ENCODE measurements at places on chromosomes 2 and 18. TPM values are rescaled to one million over a fixed set of nuclear protein-coding genes. Genes with fewer than 3 reads are reported as not detected.

- no peak overlapping the region for H3K27ac ChIP-seq
- no peaks in the 10 kb centered on the region for H3K36me3 ChIP-seq
- H3K4me3 ChIP-seq = no peak overlapping the region
- no peaks in the 10 kb centered on the region for H3K27me3 ChIP-seq
- H3K4me1 ChIP-seq = no peaks in the 10 kb centered on the region
- DNase-seq = no peak
These were observed 379.3 kb downstream of the SOX11 start for GRCh38 chr2:6071519-6071918.

DNA sequence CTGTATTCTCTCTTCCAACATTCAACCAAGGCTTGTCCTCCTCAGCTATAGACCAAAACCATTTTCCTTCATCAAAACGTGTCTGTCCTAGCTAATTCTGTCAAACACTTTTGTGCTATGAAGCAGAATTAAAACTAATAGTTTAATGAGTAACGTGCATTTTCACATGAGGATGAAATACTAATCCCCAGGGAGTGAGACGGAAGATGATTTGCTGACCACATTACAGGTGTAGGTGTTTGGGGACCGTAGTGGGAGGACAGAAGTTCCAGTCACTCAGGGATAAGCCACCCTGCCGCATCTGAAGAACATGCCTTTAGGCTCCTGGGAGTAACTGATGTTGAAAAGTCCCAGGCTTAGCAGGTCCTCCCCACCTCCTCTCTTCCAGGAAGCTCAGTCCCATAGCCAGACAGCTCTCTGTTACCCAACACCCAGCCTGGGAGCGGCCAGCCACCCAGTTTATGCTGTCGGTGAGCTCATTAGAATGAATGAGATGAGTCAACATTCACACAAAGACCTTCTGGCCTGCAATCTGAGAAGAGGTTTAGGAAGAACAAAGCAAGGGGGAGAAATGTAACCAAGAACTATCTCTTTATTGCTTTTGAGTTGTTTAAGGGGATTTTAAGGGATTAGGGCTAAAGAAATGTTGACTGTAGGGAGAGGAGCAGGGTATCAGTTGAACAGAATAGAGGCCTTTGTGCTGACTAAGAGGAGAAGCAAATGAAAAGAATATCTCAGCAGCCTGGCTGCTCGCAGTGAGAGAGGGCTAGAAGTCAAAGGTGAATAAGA, 122.5 kb downstream of the FOXI3 start:
- H3K36me3 ChIP-seq = no peaks in the 10 kb centered on the region
- no peaks in the 10 kb centered on the region for H3K4me1 ChIP-seq
- H3K27ac ChIP-seq = no peak overlapping the region
- DNase-seq = peak; percentile 49
- H3K27me3 ChIP-seq = no peaks in the 10 kb centered on the region
- no peak overlapping the region for H3K4me3 ChIP-seq

DNA sequence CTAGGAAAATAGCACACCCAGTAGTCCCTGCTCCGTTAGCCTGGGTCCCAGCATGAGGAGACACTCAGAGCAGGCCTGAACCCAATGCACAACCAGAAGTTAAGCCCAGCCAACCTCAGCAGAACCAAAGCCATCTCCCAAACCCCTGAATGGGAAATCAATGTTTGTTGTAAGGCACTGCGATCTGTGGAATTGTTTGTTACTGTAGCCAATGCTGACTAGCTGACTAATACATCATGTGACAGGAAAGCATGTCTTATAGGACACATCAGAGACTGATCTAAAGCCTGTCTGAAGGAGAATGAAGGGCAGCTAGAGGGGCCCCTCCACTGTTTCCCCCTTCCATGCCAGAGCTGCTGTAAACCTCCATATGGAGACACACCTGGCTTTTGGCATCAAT, 96.4 kb downstream of the MARCHF4 start:
- peaks cover 4% of the 10 kb centered on the region for H3K27me3 ChIP-seq
- H3K27ac ChIP-seq = no peak overlapping the region
- no peak overlapping the region for H3K4me3 ChIP-seq
- H3K36me3 ChIP-seq = no peaks in the 10 kb centered on the region

GRCh38 chr18:57807336-57808117, 4.4 kb upstream of the ATP8B1 start:
- H3K4me3 ChIP-seq = no peak overlapping the region
- no peak overlapping the region for H3K27ac ChIP-seq
- peaks cover 9% of the 10 kb centered on the region for H3K27me3 ChIP-seq
- H3K4me1 ChIP-seq = no peaks in the 10 kb centered on the region
- H3K36me3 ChIP-seq = no peaks in the 10 kb centered on the region
- no peak for DNase-seq

DNA sequence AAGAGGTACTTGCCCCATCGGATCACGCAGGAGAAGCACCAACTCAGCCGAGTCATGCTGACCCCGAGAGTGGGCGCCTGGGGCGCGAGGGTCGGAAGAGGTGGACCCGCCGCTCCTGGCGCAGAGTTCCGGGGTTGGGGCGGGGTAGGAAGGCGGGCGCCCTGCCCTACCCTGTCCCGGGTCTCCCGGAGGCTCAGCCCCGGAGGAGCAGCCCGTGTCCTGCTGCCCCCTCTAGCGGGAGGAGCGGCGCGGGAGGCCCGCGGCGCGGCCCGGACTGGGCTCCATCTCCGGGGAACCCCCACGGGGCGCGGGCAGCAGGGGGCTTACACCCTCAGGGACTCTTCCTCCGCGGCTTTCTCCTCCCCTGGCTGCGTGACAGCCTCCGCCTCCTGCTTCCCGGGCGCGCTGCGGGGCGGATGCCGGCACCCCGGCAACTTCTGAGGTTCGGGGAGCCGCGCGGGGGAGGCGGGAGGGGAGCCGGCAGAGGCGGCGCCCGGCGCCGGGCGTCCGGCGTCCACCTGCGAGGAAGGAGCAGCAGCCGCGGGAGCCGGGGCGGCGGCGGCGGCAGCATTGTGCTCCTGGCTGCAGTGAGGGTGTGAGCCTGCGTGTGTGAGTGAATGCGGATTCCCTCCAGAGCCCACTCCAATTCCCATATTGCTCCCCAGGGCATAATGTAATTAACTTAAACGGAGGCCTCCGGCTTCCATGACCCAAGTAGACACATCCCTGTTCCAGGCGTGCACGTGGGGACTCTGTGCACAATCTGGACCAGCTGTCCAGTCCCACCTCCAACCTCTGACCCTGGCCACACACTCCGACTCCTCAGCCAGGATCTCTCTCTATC, 7.6 kb upstream of the TNS1 start:
- H3K27me3 ChIP-seq = peaks cover 6% of the 10 kb centered on the region
- H3K4me1 ChIP-seq = no peaks in the 10 kb centered on the region
- H3K36me3 ChIP-seq = no peaks in the 10 kb centered on the region
- no peak for DNase-seq
- H3K27ac ChIP-seq = no peak overlapping the region

DNA sequence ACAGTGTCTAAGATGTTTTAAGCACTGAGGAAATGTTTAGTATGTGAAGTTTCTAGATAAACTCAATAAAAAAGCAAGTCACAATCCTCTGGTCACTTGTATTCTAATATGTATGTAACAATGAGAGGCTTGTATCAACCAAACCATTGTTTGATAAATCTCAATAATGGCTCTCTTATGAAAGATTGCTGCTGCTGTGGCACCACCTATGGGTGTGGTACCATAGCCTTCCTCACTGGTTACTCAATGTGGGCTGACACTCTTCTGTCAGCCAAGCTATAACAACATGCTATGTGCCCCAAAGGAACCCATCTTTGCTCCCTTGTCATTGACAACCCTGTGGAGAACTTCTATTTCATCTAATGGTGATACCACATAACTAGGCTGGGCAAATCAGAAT, 12.6 kb upstream of the RAB1A start:
- H3K27me3 ChIP-seq = no peaks in the 10 kb centered on the region
- DNase-seq = no peak
- H3K27ac ChIP-seq = no peak overlapping the region
- no peak overlapping the region for H3K4me3 ChIP-seq
- no peaks in the 10 kb centered on the region for H3K36me3 ChIP-seq
- H3K4me1 ChIP-seq = no peaks in the 10 kb centered on the region

- H3K4me3 ChIP-seq = no peak overlapping the region
- no peak for DNase-seq
- H3K4me1 ChIP-seq = peaks cover 4% of the 10 kb centered on the region
- no peaks in the 10 kb centered on the region for H3K36me3 ChIP-seq
- no peaks in the 10 kb centered on the region for H3K27me3 ChIP-seq
These were observed 191.9 kb upstream of the GYPC start for GRCh38 chr2:126463892-126464674.

DNA sequence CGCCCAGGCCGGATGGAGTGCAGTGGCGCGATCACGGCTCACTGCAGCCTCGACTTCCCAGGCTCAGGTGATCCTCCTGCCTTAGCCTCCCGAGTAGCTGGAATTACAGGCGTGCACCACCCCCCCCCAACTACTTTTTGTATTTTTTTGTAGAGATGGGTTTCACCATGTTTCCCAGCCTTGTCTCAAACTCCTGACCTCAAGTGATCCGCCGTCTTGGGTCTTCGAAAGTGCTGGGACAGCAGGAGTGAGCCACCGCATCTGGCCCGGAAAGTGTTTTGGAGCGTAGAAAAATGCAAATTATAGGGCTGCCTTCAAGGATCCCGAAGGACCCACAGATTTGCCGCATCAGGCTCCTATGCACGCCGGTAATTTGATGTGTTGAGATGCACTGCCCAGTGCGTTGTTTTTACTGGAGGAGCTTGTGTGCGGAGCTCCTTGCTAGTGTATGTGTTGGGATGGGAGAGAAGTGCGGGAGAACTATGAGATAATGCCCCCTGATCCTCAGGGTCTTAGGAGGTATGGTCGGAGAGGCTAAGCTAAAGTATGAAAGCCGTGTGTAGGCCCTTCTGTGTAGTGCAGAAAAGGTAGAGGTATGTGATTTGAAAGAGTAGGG, 1.2 kb upstream of the CLASP1 start:
- no peaks in the 10 kb centered on the region for H3K4me1 ChIP-seq
- H3K36me3 ChIP-seq = no peaks in the 10 kb centered on the region
- no peaks in the 10 kb centered on the region for H3K27me3 ChIP-seq
- H3K4me3 ChIP-seq = peak overlapping the region; percentile 98

DNA sequence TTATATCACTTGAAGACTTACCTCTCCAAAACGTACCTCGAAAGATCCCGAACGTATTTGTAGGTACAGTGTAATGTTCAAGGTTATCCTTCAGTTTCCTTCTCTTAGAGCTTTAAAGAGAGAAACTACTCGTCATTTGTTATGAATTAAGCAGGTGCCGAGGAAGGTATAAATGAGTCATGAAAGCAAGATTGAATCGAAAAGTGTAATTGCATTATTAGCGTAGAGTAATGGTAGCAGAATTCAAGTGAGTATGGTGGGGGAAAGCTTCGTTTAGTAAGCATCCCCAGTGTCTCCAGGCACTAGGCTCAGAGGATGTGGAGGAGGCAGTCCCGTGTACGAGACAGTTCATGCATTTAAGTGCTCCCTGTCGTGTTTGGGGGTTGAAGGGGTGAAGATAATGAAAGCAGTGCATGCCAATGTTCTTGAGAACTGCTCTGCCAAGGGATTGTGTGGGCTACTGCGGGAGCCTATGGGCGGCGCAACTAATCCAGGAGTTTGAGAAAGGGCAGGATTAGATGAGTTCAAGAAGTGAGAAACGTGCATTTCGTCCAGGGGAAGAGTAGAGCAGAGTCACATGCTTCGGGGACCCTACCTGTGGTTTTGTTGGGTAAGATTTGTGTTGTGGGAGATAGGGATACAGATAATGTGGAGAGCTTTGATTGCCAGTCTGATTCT, 858 bp downstream of the POLR1B start:
- peak overlapping the region; percentile 85 for H3K4me3 ChIP-seq
- H3K36me3 ChIP-seq = peaks cover 4% of the 10 kb centered on the region
- H3K4me1 ChIP-seq = no peaks in the 10 kb centered on the region
- H3K27me3 ChIP-seq = no peaks in the 10 kb centered on the region

- H3K4me1 ChIP-seq = no peaks in the 10 kb centered on the region
- no peaks in the 10 kb centered on the region for H3K27me3 ChIP-seq
- no peak overlapping the region for H3K27ac ChIP-seq
- H3K36me3 ChIP-seq = no peaks in the 10 kb centered on the region
These were observed 2.7 kb upstream of the IL1R1 start for GRCh38 chr2:102139851-102140250.

DNA sequence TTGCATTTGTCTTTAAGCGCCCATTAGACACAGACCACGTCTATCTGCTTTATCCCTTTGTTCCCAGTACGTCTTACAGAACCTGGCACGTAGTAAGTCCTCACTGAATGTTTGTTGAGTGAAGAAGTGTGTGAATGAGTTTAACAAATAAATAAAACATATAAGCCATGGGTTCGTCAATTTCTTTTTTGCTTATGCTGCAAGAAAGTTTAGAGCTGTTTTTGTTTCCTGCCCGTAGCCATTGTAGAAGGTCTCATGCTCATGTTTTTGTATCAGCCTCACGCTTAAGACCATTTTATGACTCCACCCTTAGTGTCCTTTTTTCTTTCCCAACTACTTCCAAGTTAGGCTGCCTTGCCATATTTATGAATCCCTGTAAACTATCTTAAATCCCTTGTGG, 2.5 kb downstream of the ADD2 start:
- no peak overlapping the region for H3K27ac ChIP-seq
- peaks cover 5% of the 10 kb centered on the region for H3K4me1 ChIP-seq
- no peak overlapping the region for H3K4me3 ChIP-seq
- no peaks in the 10 kb centered on the region for H3K36me3 ChIP-seq

DNA sequence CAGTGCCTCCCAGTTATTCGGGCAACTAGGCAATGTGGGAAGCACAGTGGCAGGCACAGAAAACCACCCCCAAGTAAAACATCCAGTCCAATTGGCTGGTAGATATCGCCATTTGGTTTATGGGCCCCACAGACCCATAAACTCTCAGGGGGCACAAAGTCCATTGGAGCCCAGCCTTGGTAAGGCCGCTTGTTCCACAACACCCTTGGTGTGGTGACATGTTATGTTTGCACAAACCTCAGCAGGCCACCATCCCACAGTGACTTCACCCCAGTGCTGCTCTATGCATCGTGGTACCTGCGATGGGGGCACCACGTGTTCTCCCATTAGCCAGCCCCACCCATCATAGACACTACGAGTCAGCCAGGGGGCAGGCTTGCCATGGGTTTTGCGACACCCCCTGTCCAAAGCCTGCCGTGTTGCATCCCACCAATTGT, 18.5 kb downstream of the PHOSPHO2 start:
- no peak overlapping the region for H3K27ac ChIP-seq
- DNase-seq = no peak
- no peaks in the 10 kb centered on the region for H3K27me3 ChIP-seq
- H3K36me3 ChIP-seq = no peaks in the 10 kb centered on the region
- no peaks in the 10 kb centered on the region for H3K4me1 ChIP-seq

DNA sequence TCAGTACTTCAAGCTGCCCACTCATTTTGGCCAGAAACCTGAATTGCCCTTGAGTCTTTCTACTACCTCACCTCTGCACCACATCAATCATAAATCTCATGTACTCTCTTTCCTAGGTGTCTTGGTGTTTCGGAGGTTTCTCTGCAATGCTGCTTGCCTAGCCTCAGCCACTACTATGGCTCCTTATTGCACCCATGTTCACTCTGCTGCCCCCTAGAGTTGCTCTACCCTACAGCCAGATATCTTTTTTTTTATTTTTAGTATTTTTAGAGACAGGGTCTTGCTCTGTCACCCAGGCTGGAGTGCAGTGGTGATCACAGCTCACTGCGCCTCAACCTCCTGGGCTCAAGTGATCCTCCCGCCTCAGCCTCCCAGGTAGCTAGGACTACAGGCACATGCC, 413.0 kb downstream of the PTPRM start:
- no peaks in the 10 kb centered on the region for H3K27me3 ChIP-seq
- H3K4me1 ChIP-seq = no peaks in the 10 kb centered on the region
- H3K36me3 ChIP-seq = no peaks in the 10 kb centered on the region
- H3K27ac ChIP-seq = no peak overlapping the region

GRCh38 chr18:9104244-9104901, 1.9 kb downstream of the NDUFV2 start:
- peak overlapping the region; percentile 87 for H3K4me3 ChIP-seq

SLC19A3 gene
- total RNA-seq = not detected

TTR gene
- 1.2 TPM for total RNA-seq

CPO gene
- total RNA-seq = not detected

HDAC4 gene
- 17.7 TPM for total RNA-seq

STAT1 gene
- 309 TPM for total RNA-seq

TRIM43 gene
- not detected for total RNA-seq

SH3RF3 gene
- 8.8 TPM for total RNA-seq

CKAP2L gene
- 23.7 TPM for total RNA-seq

All from GM12878 (cell line).